ENCODE measurements at places on chromosomes 2 and 18.

GRCh38 chr2:134549104-134549503, 169.7 kb downstream of the TMEM163 start:
- no peak for DNase-seq

DNA sequence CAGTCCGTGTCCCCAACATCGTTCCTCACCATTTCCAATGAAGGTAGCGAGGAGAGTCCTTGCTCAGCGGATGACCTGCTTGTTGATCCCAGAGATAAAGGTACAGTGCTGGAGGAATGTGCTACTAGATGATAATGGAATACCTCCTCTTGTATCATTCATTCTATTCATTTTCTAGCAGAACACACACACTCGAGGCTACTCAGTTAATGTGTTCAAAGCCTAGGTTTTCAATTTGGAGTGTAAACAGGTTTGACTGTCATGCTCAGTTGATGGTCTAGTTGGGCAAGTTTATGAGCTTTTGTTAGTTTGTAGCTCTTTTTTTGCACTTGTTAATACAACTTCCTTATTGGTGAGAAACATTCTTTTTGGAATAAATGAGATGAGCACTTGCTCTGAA, 114.2 kb downstream of the ICA1L start:
- no peak for DNase-seq

GRCh38 chr2:85034158-85034557, 63.2 kb downstream of the KCMF1 start:
- DNase-seq: no peak

DNA sequence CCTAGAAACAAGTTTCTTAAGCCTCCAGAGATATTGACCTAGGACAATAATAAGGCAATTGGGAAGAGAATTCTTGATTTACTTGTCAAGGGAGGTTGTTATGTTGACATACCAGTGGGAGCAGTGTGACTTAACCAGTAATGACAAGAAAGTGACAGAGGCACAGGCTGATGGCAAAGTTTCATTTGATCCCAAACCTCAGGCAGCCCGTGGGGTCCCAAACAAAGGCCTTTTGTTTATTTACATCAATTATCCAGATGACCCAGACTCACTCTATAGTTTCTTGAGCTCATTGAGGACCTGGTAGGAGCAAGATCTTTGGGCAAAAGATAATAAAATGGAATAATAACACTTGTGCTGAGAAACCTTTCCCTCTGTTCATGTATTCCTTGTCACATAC, 336.8 kb downstream of the ARL6IP6 start:
- DNase-seq: no peak

DNA sequence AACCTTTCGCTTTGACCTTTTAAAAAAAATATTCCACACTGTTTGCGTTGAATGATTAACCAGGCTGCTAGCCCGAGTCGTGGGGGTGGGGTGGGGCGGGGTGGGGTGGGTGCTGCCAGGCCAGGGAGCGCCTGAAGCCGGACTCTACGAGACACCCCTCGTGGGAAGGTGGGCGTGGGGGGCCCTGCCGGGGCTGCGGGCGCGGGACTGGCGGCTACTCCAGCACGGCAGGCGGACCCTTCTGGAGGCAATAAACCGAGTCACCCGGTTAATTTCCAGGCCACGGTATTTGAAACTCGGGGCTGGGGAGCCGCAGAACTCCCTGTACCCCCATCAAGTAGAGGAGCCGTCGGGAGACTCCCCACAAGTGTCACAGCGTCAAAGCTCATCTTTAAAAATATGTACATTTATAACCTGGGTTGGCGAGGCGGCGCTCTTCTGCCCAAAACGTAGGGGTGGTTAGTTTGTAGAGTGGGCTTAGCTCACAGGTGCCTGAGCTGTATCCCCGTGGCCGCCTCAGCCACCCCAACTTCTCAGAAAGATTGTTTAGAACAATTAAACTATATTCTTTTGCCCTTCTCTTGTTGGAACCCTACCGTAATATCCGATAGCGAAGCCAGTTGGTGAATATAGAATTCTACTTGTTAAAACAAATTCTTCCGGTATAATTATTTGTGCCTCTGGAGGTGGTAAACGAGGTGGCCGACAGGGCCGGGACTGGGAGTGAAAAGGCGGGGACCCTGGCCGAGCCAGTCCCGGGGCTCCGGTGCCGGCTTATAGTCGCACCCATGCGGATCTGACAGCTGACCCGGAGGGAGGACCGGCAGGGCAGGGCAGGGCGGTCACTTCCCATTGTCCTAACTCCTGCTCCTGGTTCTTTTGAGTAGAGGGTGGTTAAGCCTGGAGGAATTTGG, 1.4 kb downstream of the B3GNT2 start:
- DNase-seq: peak; percentile 56

- no peak for DNase-seq
Observed at GRCh38 chr2:52383541-52383940, 1351.6 kb upstream of the NRXN1 start.

GRCh38 chr18:74477771-74478170, 18.4 kb upstream of the CNDP2 start:
- no peak for DNase-seq

DNA sequence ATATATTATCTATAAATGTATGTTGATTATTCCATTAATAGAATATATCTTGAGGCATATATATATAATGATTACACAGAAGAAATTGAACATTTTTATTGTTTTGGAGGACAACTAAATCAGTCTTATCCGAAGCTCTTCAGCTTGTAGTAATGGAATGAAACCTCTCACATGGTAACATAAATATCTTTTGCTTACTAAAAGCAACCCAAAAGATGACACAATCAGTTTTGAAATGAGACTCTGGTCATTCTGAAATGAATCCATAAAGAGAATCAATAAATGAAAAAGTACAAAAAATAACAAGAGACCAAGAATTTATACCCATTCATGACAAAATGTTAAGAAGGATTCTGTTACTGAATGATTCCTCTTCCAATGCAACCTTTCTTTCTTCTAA, 110.2 kb downstream of the FIGN start:
- DNase-seq: no peak

DNA sequence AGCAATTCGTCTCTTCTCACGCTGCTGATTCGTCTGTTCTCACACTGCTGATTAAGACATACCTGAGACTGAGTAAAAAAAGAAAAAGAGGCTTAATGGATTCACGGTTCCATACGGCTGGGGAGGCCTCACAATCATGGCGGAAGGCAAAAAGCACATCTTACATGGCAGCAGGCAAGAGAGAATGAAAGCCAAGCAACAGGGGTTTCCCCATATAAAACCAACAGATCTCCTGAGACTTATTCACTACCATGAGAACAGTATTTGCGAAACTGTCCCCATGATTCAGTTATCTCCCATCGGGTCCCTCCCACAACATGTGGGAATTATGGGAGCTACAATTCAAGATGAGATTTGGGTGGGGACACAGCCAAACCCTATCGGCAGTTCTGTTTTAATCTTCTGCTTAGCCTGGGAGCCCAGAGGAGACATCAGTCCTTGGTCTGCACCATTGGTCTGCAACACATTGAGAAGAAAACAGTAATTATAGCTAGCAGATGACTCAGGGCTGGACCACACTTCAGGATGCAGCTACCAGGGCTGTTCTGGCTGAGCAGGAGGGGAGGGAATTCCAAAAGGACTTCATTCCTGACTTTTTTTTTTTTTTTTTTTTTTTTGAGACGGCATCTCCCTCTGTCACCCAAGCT, 69.4 kb downstream of the CABLES1 start:
- DNase-seq: no peak

DNA sequence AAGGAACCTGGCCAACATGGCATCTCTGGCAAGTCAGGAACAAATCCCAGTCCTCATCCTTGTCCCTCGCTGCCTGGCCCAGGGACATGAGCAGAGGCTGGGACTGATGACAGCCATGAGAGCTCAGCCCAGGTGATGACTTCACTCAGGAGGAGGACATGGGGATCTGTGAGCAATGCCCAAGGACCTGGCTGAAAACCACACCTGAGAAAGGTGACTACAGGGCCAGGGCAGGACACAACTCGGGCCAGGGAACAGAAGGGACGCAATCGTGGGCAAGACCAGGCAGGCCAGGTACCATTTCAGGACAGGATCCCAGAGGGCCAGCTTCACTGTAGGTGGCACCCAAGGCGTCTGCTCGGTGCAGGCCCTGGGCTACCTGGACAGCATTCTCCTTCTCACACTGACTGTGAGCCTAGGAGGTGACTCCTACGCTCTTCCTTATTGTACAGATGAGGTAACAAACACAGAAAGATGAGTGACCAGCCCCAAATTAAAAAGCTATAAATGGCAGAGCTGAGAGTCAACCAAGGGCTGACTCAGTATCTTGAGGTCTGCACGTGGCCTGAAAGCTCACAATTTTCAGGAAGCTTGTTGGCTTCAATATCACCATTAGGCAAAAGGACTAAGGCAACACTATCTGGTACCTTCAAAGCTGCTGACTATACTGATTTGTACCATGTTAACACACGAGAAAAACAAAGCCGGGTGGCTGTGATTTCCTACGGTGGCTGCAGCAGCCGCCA, 141.1 kb downstream of the EIPR1 start:
- DNase-seq: no peak

DNA sequence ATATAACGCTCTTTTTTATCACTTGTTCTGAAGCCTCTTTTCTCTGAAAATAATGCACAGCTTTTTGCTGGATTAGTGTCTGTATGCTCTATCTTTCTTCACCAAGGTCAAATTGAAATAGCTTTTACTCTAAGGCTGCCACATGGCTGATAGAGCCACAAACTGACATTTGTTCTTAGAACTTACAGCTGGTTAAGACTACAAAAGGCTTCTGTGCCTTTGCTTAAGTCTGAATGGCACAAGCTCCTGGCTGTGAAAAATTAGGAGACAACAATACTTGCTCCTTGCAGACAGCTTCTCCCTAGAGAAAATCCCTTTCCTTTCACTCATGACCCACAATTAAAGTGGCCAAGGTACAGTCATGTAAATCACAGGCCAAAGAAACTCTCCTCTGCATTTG, 515.3 kb downstream of the DSC3 start:
- DNase-seq: no peak

- DNase-seq: no peak
Observed at GRCh38 chr18:3716116-3716660, 266.2 kb downstream of the TGIF1 start.

Data from activated T-cell treated with anti-CD3 and anti-CD28 coated beads, Interleukin-2, amount 50 U/mL, for 1 hour (primary cell).